ENCODE measurements at places on chromosomes 11 and 22.

DNA sequence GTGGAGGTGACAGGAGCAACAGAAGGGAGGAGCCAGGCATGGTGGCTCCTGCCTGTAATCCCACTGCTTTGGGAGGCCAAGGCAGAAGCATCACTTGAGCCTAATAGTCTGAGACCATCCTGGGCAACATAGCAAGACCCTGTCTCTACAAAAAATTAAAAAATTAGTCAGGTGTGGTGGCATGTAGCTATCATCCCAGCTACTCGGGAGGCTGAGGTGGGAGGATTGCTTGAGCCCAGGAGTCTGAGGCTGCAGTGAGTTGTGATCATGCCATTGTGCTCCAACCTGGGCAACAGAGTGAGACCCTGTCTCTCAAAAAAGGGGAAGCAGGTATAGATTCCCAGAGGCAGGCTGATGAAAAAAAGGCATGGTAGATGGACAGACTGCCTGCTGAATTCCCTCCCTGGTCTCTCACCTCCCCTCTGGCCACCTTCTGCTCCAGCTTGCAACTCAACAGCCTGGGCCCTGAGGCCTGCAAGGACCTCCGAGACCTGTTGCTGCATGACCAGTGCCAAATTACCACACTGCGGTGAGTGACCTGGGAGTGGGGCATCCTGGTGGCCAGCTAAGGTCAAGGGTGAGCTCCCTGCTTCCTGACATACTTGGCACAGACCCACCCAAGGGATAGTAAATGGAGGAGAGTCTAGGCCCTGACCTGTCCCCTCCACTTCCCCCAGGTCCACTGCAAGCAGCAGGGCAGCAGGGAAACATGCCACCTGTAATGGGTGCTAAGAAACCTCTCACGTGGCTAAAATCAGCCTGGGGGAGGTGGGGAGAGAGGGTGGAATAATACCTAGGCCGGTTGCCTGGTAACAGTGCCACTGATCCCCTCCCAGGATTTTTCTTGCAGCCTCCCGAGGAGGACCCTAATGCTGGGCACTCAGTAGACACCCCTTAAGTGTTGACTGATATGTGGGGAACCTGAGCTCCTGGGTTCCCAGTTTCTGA, 4.3 kb upstream of the NHERF4 start:
- no peak for DNase-seq

DNA sequence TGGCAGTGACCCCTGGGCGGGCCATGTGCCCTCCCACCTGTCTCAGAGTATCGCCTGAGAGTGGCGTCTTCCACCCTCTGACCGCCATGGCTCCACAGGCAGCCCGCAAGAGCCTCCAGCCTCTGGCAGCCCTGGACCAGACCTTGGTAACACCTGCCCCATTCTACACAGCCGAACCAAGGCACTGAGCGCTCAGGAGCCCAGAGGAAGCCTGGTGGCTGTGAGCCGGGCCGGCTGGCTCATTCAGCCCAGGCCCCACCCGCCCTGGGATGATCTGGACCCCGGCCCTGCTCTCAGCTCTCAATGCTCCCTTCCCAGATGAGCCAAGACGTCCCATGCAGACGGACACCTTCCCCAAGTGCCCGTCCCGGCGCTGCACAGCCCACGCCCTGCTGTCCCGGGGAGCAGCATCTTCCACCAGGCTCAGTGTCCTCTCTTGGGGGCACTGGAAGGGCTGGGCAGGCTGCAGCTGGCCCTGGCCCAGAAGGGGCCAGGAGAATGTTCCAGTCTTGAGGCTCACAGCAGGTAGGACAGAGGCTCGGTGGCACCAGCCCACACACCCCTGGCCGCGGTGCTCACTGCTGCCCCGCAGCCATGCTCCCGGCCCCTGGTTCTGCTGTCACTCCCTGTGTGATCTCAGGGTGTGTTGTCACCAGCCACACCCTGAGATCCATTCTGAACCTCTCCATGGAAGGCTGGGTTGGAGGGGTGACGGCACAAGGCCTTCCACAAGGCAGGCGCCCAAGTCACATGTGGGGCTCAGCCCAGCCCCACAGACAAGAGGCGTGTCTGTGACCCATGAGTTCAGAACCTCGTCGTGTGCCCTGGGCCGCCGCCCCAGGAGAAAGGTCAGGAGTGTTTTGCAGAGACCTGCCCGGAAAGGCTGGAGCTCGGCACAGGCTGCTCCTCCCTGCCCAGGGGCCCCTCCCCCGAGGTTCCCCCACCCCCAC, 24.2 kb upstream of the PPARA start:
- DNase-seq, result no peak

DNA sequence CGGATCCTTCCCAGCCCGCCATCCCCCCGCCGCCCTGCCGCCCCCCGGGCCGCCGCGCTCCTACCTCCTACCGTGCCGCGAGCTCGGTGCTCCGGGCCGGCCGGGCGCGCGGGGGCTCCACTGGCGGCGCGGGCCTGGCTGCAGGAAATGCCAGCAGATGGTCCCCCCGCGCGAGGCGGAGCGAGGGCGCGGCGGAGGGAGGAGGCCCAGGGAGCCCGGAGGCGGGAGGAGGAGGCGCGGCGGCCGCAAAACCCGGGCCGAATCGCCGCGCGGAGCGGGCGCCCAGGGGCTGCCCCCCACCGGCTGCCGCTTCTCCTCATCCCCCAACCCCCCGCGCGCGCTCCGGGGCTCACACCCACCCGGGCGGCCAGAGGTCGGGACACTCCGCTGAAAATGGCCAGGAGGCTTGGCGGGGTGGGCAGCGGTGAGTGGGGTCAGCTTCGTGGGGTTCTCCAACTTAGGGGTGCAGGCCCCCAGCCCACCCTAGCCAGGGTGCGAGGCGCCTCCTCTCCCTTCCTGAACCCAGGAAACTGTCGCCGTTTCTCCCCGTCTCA, at the start of gene OSBPL5:
Gene OSBPL5 (minus strand): TSS at position 159 of the 554 bp plus-strand sequence. CDS start 36,162 bp downstream, outside the sequence.
- DNase-seq, result peak; percentile 70

DNA sequence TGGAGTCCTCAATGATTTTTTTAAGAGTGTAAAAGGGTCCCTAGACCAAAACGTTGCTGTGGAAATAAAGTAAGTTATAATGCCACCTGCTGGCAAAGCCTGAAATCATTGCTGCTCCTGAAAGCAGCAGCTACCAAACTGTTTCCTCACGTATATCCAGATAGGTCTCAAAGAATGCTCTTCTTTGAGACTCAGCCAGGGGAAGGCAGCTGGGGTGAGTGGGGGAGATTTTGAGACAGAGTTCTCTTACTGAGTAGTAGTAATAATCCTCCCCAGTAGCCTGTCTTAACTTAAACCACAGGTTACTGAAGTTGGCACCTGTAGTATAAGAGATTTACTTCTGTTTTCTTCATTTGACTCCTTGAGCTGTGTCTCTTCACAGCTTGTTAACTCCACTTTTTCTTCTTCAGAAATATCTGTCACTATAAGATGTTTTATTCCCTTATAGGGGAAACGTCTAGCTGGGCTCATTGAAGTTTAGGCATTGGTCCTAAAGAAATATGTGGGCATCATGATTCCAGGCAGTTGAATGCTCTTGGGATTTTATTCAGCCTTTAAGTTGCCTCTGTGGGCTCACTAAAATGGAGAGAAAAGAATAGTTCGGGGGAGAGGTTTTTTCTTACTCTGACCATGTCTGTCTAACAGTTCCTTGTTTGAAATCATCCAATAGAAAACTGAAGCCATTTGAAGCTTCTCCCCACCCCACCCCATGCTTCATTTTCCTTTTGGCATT, 77.9 kb downstream of the BTBD10 start:
- DNase-seq, result peak; percentile 67

DNA sequence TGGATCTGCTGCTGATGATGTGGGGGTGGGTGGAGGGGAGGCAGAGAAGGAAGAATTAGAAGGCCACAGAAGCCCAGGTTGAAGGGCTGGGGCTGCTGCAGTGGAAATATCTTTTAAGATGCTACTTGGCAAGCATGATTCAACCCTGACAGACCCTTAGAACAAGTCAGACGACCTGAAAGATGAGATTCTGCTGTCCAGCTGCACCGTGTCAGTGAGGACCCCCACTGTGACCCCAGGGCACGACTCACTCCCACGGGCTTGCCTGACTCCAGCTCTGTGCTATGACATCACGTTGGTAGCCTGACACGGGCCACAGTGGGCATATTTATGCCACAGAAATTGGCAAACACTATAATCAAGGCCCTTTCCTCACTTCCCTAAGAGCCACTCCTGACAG, 36.0 kb downstream of the LRFN4 start:
- no peak for DNase-seq

DNA sequence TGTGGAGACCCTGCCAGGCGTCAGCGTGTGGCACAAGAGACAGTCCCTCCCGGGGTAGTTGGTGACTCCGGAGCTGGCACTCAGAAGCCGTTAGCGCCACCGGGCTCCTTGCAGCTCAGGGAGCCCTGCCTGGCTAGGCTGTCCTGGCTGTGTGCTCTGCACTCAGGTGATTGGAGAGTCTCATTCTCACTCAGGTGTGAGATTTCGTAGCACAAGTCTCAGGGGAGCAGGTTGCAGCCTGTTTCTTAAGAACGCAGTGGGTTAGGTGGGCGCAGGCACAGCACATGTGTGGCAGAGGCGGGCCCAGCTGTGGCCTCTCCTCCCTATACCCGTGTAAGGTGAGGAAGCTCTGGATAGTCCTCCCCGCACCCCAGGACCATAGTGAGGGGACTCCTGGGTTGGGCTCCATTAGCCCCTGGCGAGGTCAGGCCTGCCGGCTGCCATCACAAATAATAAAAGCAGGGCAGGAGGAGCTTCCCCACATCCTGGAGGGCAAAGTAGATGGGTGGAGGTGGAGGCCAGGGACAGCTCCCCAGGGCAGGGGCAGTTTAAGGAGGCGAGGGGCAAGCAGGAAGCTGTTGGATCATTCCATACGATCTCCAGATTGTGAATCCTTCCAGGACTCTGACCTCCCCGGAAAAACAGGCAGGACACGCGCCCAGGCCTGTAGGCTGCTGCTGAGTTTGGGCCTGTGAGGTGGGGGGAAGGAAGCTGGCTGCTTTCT, 39.4 kb downstream of the SBF1 start:
- DNase-seq, result no peak

GRCh38 chr11:128963744-128964325, 21.2 kb upstream of the TP53AIP1 start:
- peak; percentile 64 for DNase-seq

DNA sequence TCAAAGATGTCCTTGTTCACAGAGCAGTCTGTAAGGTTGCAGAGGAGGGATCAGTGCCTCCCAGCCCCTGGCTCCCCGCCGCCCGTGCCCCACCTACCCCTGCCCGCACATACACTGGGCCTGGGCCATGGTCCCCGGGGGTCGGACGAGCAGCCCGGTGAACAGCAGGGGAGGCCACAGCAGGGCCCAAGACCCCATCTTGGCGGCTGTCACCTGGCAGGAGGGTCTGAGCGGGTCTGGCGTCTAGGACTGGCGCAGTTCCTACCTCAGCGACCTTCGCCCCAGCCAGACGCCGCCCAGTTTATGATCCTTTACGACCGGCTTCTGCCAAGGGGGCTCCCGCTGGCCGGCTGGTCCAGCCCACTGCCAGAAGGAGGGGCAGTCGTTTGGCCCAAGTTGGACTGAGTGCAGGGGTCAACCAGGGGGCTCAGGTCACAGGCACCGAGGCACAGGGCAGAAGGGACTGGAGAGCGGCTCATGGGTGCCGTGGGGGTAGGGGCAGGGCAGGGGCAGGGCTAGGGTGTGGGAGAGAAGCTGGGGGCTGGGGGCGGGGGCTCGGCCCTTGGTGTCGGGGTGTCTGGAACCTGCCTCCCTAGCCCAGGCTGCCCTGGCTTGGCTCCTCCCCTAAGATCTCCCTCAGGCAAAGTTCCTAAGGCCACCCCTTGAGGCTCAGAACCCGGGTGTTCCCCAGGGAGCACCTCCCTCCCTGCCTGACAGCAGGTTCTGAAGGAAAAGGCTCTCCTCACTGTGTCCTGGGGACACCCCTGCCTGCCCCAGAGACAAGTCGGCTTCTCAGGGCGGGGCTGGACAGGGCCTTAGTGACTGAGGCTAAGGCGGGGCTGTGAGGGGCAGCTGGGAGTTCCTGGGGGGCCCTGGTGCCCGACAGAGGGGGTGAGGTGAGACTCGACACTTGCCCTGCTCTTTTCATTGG, at the start of gene CDHR5:
Gene CDHR5 (minus strand): TSS at position 251 of the 931 bp plus-strand sequence. CDS start 53 bp downstream, at position 198.
- no peak for DNase-seq

- DNase-seq, result peak; percentile 78
Measured at GRCh38 chr11:560305-561147, at the start of the genes LMNTD2 and RASSF7. Gene LMNTD2 (minus strand): TSS chr11:560738. CDS start chr11:560716, 22 bp downstream. Gene RASSF7 (plus strand): TSS chr11:560970. CDS start chr11:561769, 799 bp downstream.

- DNase-seq, result peak; percentile 76
Measured at GRCh38 chr11:11416502-11416901, 63.5 kb upstream of the CSNK2A3 start.

- peak; percentile 61 for DNase-seq
Measured at GRCh38 chr11:94741022-94741679, 27.0 kb upstream of the AMOTL1 start.

DNA sequence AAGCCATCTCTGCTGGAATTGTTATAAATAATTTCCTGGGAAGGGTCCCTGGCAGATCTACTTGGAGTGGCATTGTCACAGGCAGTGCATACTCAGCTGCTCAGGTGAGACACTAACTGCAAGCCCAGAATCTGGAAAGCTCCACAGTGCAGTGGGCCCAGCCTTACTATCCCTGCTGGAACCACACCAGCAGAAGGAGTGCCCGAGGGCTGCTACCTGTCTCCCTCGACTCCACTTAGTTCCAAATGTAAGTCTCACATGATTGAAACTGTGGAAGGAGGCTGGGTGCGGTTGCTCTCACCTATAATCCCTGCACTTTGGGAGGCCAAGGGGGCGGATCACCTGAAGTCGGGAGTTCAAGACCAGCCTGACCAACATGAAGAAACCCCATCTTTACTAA, 14.3 kb upstream of the SYVN1 start:
- no peak for DNase-seq

DNA sequence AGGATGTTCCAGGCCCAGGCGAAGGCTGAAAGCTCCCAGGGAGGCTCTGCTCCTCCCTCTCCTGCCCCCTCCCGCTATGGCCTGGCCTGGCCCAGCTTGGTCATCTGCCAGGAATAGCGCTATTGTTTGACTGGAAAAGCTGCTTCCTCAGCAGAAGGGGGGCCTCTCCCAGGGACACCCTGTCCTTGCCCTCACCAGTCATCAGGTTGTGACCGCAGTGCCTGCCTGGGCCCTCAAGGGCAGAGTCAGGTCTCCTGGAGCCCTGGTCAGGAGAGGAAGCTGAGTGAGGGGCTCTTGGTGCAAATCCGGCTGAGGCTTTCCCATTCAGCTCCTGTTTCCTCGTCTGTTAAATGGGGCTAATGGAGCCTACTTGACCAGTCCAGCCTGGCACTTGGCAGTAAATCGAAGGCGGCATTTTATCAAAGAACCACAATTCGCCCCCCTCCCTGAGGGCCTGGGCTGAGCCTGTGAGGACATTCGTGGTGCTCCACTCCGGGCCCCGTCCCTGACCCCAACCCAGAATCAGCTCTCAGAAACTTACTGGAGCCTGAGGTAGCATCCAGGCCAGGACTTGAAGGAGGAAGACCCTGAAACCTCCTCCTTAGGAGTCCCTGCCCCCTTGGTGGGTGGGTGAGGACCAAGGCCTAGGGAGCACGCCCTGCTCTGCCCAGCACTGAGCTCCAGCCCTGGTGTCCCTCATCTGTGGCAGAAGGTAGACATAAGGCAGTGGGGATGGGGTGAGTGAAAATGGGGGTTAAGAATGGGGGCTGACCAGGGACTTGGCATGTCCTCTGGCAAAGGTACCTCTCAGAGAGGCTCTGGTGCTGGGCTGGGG, 2.0 kb upstream of the CASTOR1 start:
- DNase-seq, result peak; percentile 27

- no peak for DNase-seq
Measured at GRCh38 chr11:62540804-62541701, 5.6 kb downstream of the AHNAK start.

GRCh38 chr11:21446939-21447590, 745.8 kb upstream of the ANO5 start:
- DNase-seq, result no peak

- DNase-seq, result no peak
Measured at GRCh38 chr11:69328231-69328630, 34.3 kb downstream of the MYEOV start.
